Foreskin keratinocyte (primary cell): ENCODE measurements at places on chromosomes 16 and 17. TPM values are rescaled to one million over a fixed set of nuclear protein-coding genes. Genes with fewer than 3 reads are reported as not detected.
A peak's percentile ranks its signal among the peaks of the same experiment; 100 is the strongest.

The KRT23 gene
- 0.71 and 1.1 TPM in 2 replicates for total RNA-seq

The C16orf86 gene
- total RNA-seq: 1.2 and 1.3 TPM in 2 replicates

The EVI2B gene
- total RNA-seq: 0.14 and 0.25 TPM in 2 replicates

The FOXL1 gene
- 0.46 and 0.51 TPM in 2 replicates for total RNA-seq

The CISD3 gene
- 23.2 and 27.2 TPM in 2 replicates for total RNA-seq

The TMED6 gene
- 0.24 TPM in 1 of 2 replicates, not detected in the other for total RNA-seq

The ANKFN1 gene
- not detected in 2 replicates for total RNA-seq

The STAC2 gene
- total RNA-seq: not detected in 2 replicates

The CHD9NB gene
- total RNA-seq: 0.67 and 0.88 TPM in 2 replicates

The UTS2R gene
- total RNA-seq: not detected in 2 replicates

The SDR42E2 gene
- not detected in 2 replicates for total RNA-seq

DNA sequence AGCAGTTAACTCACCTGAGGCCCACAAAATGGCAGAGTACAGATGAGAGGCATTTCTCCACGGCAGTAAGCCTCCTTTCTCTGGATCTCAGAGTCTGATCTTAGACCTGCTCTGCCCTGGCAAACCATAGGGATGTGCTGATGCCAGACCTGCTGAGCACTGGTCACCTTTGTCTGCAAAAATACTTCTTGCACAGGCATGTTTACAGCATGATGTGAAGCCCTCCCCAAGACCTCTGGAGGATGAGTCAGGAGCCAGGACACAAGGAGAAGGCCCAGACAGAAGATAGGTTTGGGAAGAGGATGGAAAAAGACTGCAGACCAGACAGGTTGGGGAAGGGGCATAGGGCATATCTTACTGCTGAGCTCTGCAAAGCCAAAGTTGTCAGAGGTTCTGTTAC is 426.6 kb downstream of the PMP22 start:
- DNase-seq: peak; percentile 60

GRCh38 chr17:34709158-34709754 is 129.9 kb downstream of the TMEM132E start:
- no peak for DNase-seq

DNA sequence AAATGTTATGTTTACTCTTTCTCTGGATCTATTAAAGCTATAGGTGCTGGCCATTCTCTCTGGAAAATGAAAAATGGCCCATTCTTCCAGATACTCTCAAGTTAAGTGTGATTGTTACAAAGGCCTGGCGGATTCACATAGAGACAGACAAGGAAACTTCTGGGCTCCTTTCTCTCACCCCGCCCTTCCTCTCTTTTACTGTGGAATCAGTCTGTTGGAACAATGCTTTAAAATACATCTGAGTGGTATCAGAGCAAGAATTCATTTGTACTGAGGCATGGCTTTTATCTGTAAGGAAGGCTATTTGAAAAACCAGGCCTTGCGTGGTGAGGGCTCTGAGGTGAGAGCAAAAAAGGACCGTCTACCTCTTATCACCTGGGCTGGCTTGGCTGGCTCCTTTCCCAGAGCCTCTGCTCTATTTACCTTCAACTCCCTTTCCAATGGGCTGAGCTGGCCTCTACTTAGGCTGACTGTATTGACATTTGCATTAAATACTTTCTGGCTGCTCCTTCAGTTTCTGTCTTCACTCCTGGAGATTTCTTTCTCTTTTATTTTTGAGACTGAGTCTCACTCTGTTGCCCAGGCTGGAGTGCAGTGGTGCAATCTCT is 274.0 kb downstream of the PHKB start:
- DNase-seq: no peak

GRCh38 chr17:69729944-69730343 is 315.4 kb downstream of the MAP2K6 start:
- peak; percentile 87 for DNase-seq

- DNase-seq: no peak
Measured at GRCh38 chr16:17501321-17501720, 30.6 kb upstream of the XYLT1 start.

GRCh38 chr16:10688291-10688690 is 6.4 kb downstream of the TEKT5 start:
- no peak for DNase-seq

- DNase-seq: no peak
Measured at GRCh38 chr17:46027976-46028325, 28.9 kb downstream of the STH start.

GRCh38 chr16:66568355-66568754 is 2.1 kb downstream of the CMTM1 start:
- no peak for DNase-seq

- no peak for DNase-seq
Measured at GRCh38 chr17:82765371-82765770, 13.5 kb downstream of the TBCD start.

- no peak for DNase-seq
Measured at GRCh38 chr17:69147460-69147859, 5.8 kb upstream of the ABCA6 start.

DNA sequence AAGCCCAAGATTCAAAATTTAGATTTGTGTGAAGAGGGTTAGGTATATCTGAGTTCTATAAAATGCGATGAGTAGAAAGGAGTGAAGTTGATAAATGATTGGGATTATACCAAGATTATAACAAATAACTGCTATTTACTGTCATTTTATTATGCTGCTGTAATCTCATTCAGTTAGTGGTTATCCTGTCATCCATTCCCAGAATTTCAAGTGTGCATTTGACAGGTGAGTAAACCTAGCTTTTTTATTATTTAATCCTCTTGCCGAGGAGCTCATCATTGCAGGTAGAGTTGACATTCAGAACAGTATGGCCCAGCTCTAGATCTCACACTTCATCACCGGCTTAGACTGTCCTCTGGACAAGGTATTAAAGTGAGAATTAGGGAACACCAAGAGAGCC is 1146.2 kb downstream of the CDH11 start:
- no peak for DNase-seq

GRCh38 chr16:74923766-74924460 is 61.0 kb downstream of the WDR59 start:
- DNase-seq: no peak

GRCh38 chr17:40753804-40754203 is 1.3 kb downstream of the KRT25 start:
- no peak for DNase-seq

DNA sequence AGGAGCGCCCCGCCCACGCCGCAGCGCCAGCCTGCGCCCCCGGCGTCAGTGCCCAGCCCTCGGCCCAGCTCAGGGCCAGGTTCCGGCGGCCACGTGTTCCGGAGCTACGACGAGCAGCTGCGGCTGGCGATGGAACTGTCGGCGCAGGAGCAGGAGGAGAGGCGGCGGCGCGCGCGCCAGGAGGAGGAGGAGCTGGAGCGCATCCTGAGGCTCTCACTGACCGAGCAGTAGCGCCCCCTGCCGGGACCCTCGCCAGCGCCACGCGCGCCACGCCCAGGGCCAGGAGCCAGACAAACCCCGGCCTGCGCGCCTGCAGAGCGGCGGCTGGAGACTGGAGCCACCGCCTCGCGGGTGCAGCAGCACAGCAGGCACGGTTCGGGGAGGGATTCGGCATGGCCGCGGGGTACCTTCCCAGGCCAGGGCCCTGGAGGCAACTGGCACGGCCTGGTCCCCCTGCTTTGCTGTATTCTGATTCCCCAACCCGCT is 9.3 kb downstream of the CORO6 start:
- DNase-seq: no peak
